ENCODE measurements at places on chromosomes 16 and 17. TPM values are rescaled to one million over a fixed set of nuclear protein-coding genes. Genes with fewer than 3 reads are reported as not detected.

DNA sequence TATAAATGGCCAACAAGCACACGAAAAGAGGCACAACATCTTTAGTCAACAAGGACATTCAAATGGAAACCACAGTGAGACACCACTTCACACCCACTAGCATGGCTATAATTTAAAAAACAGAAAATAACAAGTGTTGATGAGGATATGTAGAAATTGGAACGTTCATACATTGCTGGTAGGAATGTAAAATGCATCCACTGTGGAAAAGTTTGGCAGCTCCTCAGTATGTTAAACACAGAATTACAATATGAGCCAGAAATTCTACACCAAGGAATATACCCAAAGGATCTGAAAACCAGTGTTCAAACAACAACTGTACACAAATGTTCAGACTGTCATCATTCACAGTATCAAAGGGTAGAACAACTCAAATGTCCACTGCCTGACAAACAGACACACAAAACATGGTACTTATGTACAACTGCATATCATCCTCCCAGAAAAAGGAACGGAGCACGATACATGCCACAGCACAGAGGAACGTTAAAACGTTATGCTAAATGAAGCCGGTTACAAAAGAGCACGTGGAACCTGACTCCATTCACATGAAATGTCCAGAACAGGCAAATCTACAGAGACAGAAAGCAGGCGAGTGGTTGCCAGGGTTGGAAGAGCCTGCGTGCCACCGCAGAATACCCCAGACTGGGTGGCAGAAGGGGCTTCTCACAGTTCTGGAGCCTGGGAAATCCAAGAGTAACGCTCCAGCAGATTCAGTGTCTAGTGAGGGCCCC is 32.8 kb upstream of the METRNL start:
- H3K4me1 ChIP-seq = no peaks in the 10 kb centered on the region
- H3K27me3 ChIP-seq = no peaks in the 10 kb centered on the region
- H3K27ac ChIP-seq = no peak overlapping the region
- H3K36me3 ChIP-seq = no peaks in the 10 kb centered on the region
- H3K4me3 ChIP-seq = no peak overlapping the region

DNA sequence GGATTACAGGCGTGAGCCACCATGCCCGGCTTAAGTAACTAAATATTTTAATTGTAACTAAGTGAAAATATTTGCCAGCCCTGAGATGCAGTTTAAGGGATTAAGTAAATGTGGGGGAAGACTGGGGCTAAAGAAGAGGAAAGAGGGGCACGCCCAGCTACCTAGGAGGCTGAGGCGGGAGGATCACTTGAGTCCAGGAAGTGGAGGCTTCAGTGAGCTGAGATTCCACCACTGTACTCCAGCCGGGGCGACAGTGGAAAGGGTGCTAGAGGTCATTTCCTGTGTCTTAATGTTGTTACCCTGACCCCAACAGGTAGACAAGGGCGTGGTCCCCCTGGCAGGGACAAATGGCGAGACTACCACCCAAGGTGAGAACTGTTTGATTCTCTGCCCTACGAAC is 2.8 kb downstream of the ALDOA start:
- no peaks in the 10 kb centered on the region for H3K27me3 ChIP-seq
- H3K4me1 ChIP-seq = peaks cover 22% of the 10 kb centered on the region
- peak overlapping the region; percentile 69 for H3K27ac ChIP-seq
- H3K36me3 ChIP-seq = peaks cover 55% of the 10 kb centered on the region

DNA sequence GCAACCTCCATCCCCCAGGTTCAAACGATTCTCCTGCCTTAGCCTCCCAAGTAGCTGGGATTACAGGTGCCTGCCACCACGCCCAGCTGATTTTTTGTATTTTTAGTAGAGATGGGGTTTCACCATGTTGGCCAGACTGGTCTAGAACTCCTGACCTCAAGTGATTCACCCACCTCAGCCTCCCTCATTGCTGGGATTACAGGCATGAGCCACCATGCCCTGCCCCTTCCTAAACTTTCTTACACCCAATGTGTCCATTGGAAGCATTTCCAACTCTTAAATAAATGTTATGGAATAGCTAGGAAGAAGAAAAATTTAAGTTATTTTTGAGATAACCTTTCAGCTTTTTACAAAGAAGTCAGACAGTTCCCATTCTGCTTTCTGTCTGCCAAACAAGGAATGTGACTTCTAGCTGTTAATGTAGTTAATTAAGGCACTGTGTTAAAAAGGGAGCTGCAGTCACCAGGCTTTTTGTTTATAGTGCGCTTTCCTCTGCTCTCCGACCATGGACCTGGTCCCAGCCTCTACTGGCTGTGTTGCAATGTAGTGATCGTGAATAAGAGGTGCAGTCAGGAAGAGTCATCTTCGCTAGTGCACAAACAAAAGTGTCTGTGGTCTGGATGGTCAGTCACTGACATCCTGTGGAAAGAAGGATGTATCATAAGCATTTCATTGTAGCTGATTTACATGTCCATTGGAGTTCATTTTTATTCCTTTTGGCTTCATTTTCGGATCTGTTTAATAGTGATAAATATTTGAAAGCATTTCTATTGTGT is 39.7 kb downstream of the USP10 start:
- H3K4me3 ChIP-seq = no peak overlapping the region
- no peak overlapping the region for H3K27ac ChIP-seq
- peaks cover 23% of the 10 kb centered on the region for H3K4me1 ChIP-seq
- peak; percentile 60 for DNase-seq

GRCh38 chr16:84075376-84075775 is 32.8 kb upstream of the SLC38A8 start:
- H3K27me3 ChIP-seq = no peaks in the 10 kb centered on the region
- H3K36me3 ChIP-seq = peaks cover 38% of the 10 kb centered on the region
- no peak overlapping the region for H3K27ac ChIP-seq
- H3K4me1 ChIP-seq = no peaks in the 10 kb centered on the region
- no peak for DNase-seq

The TNFRSF13B gene
- not detected for total RNA-seq

DNA sequence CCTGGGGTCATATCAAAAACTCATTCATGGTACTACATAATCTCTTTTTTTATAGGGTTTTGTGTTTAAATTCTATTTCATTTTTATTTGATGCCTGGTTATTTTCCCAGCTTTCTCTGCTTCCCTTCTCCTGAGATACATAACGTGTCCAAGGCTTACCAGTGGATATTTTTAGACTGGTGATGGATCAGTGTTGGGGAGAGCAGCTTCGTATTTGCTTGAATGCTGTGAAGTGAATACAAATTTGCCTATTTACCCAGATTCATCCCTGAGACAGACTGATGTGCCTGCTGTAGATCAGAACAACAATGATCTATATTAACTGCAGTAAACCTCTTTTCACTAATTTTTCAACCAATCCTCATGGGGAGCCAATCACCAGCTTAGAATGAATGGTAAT is 43.2 kb upstream of the FOXJ1 start:
- peaks cover 3% of the 10 kb centered on the region for H3K4me1 ChIP-seq
- no peaks in the 10 kb centered on the region for H3K27me3 ChIP-seq
- no peak overlapping the region for H3K4me3 ChIP-seq
- no peak overlapping the region for H3K27ac ChIP-seq

- H3K4me3 ChIP-seq = no peak overlapping the region
- H3K27ac ChIP-seq = no peak overlapping the region
- no peaks in the 10 kb centered on the region for H3K27me3 ChIP-seq
- no peaks in the 10 kb centered on the region for H3K4me1 ChIP-seq
- H3K36me3 ChIP-seq = no peaks in the 10 kb centered on the region
Measured at GRCh38 chr16:59684911-59685310, 950.8 kb upstream of the GOT2 start.

- H3K27me3 ChIP-seq = no peaks in the 10 kb centered on the region
- DNase-seq = no peak
- H3K27ac ChIP-seq = no peak overlapping the region
- no peak overlapping the region for H3K4me3 ChIP-seq
- peaks cover 5% of the 10 kb centered on the region for H3K4me1 ChIP-seq
Measured at GRCh38 chr17:75691371-75691791, 24.2 kb downstream of the SAP30BP start.

The CPD gene
- total RNA-seq = 47.6 TPM

GRCh38 chr17:44010966-44011647 is 3.7 kb downstream of the TMEM101 start:
- H3K27me3 ChIP-seq = peaks cover 3% of the 10 kb centered on the region
- DNase-seq = no peak
- peaks cover 18% of the 10 kb centered on the region for H3K4me1 ChIP-seq
- no peaks in the 10 kb centered on the region for H3K36me3 ChIP-seq
- no peak overlapping the region for H3K4me3 ChIP-seq
- H3K27ac ChIP-seq = peak overlapping the region; percentile 11

GRCh38 chr17:78120971-78121800 is 7.4 kb downstream of the TMC6 start:
- no peak overlapping the region for H3K27ac ChIP-seq
- no peak overlapping the region for H3K4me3 ChIP-seq
- peaks cover 19% of the 10 kb centered on the region for H3K36me3 ChIP-seq
- H3K4me1 ChIP-seq = peaks cover 5% of the 10 kb centered on the region
- DNase-seq = no peak

DNA sequence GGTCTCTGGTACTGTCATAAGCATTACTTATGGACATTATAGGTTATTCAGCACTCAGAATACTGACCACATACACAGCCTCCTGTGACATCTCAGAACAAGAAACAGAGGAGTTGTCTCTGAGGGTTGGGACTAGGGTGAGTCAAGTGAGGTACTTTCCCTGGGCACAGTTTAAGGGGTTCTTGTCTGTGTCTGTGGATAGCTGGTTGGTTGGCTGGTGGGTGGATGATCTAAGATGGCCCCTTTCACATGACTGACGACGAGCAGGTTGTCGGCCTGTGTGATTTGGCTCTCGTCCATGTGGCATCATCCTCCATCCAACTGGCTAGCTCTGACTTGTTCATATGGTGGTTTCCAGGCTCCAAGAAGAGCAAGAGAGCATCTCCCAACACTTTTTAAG is 163.9 kb downstream of the PRKCB start:
- H3K27ac ChIP-seq = no peak overlapping the region
- no peak overlapping the region for H3K4me3 ChIP-seq
- no peaks in the 10 kb centered on the region for H3K36me3 ChIP-seq

Measured in cardiac muscle cell (in vitro differentiated cells and primary cell).